Tibial nerve (tissue), 4 donors: ENCODE measurements at places on chromosomes 1 and 21. TPM values are rescaled to one million over a fixed set of nuclear protein-coding genes. Genes with fewer than 3 reads are reported as not detected.

DNA sequence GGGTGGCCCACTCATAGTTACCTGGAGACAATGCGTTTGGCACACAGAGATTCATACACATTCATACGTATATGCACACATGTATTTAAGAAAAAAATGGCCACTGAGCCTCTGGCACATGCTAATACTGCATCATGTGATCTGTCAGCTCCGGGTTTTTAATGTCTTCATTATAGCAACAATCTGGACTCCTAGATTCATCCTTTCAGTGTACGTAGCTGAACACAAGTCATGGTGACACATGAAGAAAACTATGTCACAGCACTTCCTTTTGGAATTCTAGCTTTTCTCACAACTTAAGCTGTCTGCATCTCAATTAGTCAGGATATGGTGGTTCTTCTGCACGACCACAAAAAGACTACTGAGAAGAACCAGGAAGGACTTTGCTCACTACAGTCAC, 24.7 kb downstream of the HSF2BP start:
- DNase-seq, result no peak

RPS6KC1 gene
- 22.9 TPM for total RNA-seq

DSCAM gene
- under 0.01 TPM for total RNA-seq

DNA sequence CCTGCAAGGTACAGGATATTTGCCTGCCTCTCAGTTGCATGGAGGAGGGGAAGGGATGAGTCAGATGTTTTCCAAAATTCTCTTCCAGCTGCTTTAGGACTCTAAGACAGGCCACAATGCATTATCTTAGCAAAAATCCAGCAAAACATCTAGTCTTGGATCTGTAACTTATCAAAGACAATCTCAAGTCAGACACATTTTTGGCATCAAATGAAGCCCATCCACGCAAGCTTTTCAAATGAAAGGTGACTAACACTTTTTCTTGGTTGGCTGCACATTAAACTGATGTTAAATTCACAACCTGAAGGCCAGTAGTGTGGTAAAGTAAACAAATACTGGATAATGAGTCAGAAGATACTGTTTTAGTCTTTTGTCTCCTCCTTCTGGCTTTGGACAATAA, 21.3 kb downstream of the FAM78B start:
- no peak for DNase-seq

GRCh38 chr1:218066332-218066731, 218.8 kb upstream of the RRP15 start:
- DNase-seq, result no peak
